Frontal cortex (tissue), 4 donors: ENCODE measurements at places on chromosomes 5 and 9.

DNA sequence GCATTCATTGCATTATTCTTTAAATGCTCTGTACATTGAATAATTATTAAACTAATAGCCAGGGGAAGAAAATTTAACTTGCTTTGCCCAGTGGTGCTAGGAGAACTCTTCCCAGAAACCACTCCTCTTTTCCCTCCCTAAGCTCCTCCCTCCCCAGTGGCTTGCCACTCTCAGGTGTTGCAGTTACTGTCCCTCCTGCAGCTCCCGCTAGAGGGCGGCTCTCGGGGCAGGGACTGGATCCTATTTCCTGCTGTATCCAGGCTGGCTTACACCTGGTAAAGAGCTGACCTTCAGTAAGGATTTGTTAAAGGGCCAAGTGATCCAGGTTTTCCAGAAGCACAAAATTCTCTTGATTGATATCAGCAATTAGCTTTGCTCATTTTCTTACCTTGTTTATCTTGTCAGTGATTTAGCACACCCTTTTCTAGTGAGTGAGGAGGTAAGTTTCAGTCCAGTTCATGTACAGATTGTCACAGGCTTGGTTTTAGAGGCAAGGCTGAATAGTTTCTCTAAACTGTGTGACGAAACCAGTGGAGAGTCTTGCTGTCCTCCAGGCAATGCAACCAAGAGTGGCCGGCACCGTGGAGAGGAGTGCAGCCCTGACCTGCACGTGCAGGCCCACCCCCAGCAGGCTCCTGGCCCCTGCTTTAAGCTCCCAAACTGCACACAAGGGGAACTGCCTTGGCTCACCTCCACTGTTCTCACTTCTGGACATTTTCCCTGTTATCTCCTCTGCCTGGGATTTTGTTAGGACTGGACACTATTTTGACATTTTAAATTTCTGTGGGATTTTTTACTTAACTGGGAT, 423.8 kb downstream of the SPOCK1 start:
- DNase-seq, result no peak

- DNase-seq, result no peak
These were observed 169.1 kb upstream of the PIK3R1 start for GRCh38 chr5:68046445-68046844.

GRCh38 chr9:80383331-80383730, 811.6 kb downstream of the TLE4 start:
- DNase-seq, result no peak

- DNase-seq, result no peak
These were observed 29.7 kb downstream of the MEGF10 start for GRCh38 chr5:127320032-127320965.

DNA sequence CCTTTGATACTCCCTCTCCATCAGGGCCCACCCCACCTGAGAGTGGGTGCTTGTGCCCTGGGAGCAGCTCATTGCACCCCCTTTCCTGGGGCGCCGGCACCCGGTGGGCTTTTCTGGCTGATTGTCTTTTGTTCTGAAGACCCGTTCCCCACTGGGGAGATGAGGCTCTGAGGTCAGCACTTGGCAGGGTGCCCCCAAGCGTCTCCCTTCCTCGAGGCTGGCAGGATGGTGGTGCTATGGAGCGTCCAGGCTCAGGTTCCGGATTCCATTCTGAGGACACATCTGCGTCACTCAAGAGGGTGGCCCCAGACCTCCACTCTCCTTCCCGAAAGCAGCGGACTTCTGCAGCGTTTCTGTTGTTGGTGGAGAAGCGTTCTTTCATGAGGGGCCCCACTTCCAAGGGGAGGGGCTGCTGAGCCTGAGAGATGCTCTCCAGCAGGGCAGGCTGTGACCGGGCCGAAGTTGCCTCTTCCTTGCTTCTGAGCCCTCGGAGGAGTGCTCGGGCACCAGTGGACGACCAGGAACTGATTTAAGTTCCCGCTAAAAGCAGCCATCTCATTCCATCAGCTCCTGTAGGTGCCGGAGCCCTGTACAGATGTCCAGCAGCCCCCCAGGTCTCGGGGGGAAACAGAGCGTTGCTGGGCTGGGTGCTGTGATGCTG, 42.2 kb downstream of the COL5A1 start:
- no peak for DNase-seq

- no peak for DNase-seq
These were observed 96.5 kb upstream of the ZNF608 start for GRCh38 chr5:124842725-124843595.

DNA sequence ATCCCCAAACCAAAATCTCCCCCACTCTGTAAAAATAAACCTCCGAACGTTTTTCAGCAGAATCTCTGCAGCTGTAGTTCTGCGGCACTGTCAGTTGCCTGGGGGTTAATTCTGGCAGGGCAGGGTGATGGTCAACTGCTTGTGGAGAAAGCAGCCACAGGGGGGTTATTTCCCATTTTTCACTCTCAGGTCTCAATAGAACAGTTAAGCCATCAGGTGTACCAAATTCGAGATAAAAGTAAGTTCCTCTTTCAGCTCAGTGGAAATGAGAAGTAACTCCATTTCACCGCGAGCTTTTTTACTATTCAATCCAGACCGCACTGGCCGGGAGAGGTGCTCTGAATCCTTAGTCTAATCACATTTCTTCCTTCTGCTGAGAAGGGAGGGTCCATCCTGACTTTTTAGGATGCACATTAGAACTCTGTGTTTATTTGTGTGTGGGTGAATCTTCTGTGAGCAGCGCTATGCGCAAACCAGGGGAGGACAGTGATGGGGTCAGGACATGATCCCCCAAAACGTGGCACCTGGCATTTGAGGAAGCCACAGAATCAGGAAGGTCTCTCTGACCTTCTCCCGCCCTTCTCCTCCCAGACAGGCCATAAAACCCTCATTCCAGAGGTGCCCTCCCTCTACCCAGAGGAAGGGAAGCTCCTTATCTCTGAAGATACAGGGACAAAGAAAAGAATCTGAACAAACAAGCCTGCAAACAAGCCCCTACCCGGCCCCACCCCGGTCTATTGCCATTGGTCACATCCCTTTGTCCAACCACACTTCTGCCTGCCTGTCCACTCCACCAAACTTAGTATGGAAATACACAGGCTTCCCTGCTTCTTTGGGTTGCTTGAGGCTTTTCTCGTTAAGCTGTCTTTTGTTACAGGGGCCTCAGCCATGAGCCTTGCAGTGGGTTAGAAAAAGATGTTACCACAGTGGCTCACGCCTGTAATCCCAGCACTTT, 229.0 kb downstream of the ROR2 start:
- DNase-seq, result no peak
